Foreskin fibroblast (primary cell): ENCODE measurements at places on chromosomes 7 and 10.

GRCh38 chr7:142168746-142169145, 57.2 kb downstream of the MGAM2 start:
- DNase-seq: no peak

DNA sequence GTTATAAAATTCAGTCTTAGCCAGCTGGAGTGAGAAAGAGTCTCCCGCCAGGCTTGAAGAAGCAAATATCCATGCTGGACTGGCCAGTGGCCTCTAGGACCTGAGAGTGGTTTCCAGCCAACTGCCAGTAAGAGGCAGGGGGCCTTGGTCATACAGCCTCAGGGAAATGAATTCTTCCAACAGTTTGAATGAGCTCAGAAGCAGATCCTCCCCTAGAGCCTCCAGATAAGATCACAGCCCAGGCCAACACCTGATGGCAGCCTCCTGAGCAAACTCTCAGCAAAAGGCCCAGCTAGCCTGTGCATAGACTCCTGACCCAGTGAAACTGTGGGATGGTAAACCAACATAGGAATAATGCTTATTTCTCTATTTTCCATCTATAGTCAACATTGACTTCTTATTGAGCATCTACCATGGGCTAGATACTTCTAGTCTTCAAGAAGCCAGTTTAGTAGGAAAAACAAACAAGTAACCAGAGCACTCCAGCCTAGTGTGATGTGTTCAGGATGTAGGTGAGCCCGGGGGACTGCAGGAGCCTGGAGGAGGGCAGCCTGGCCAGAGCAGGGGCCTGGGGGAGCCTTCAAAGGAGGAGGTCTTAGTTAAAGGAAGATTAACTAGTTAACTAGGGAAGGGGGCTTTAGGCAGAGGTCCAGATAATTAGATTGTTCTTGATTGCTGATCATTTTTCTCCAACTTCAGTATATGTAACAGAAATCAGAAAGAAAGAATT, 115.4 kb upstream of the ADO start:
- no peak for DNase-seq

DNA sequence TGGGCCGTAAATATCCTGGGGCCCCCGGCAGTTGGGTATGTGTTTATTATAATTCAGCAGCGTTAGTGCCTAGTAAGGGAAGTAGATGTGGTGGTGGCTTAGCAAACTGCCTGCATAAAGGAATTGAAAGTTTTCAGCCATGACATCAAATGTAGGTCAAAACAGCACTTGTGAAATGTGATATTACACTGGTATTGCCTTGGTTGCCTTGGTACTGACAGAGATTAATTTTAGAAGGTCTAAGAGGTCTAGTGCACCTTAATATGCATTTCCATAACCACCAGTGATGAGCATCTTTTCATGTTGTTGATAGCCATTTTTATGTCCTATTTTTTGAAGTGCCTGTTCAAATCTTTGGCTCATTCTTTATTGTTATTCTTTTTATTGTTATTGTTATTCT, 50.1 kb downstream of the VWC2 start:
- DNase-seq: no peak

DNA sequence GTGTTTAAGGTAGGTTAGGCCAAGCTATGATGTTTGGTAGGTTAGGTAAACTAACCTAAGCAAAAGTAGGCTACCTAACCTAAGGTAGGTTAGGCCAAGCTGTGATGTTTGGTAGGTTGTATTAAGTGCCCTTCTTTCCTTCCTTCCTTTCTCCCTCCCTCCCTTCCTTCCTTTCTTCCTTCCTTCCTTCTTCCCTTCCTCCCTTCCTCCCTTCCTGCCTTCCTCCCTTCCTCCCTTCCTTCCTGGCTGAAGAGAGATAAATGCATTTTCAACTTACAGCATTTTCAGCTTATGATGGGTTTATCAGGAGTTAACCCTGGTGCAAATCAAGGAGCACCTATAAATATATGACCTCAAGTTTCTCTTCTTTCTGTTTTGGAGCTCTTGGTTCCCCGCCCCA, 56.2 kb downstream of the SND1 start:
- DNase-seq: no peak

GRCh38 chr7:26937939-26938623, 73.7 kb upstream of the SKAP2 start:
- peak; percentile 50 for DNase-seq

GRCh38 chr10:1454428-1454827, 282.9 kb downstream of the ADARB2 start:
- DNase-seq: no peak

DNA sequence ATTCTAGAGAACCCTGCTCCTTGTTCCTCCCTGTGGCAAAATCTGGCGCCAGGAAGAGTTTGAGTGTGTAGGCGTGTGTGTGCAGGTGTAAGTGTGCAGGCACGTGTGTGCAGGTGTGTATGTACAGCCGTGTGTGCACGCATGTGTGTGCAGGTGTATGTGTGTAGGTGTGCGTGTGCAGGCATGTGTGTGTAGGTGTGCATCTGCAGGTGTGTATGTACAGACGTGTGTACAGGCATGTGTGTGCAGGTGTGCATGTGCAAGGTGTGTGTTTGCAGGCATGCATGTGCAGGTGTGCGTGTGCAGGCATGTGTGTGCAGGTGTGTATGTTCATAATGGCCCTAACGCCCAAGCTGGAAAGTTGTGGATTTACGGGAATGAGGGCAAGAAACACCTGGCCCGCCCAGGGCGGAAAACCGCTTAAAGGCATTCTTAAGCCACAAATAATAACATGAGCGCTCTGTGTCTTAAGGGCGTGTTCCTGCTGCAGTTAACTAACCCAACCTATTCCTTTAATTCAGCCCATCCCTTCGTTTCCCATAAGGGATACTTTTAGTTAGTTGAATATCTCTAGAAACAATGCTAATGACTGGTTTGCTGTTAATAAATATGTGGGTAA, 34.1 kb downstream of the KCTD7 start:
- DNase-seq: no peak

- no peak for DNase-seq
Measured at GRCh38 chr10:48184224-48184623, 90.3 kb downstream of the FRMPD2 start.

DNA sequence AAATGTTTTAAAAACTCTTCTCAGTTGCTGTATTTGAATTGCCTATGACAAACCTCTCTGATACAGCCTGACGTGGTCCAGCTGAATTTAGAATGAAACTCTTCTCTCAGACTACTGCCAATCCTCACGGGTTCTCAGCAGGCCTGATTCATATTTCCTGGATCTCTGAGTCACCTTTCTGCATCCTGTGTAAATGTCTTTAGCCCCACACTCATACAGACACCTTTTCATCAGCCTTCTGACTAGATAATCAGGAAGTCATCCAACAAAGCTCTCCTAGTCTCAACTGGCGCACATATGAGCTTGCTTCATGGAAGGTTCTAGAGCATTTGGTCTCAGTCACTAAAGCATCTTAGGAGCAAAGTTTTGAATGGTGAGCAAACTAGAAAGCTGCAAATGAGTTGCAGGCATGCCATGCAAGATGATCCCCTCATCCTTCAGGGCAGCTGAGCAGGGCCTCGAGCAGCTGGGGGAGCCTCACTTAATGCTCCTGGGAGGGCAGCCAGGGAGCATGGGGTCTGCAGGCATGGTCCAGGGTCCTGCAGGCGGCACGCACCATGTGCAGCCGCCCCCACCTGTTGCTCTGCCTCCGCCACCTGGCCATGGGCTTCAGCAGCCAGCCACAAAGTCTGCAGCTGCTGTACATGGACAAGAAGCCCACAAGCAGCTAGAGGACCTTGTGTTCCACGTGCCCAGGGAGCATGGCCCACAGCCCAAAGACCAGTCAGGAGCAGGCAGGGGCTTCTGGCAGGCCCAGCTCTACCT, 182.8 kb downstream of the ARHGAP12 start:
- peak; percentile 94 for DNase-seq

DNA sequence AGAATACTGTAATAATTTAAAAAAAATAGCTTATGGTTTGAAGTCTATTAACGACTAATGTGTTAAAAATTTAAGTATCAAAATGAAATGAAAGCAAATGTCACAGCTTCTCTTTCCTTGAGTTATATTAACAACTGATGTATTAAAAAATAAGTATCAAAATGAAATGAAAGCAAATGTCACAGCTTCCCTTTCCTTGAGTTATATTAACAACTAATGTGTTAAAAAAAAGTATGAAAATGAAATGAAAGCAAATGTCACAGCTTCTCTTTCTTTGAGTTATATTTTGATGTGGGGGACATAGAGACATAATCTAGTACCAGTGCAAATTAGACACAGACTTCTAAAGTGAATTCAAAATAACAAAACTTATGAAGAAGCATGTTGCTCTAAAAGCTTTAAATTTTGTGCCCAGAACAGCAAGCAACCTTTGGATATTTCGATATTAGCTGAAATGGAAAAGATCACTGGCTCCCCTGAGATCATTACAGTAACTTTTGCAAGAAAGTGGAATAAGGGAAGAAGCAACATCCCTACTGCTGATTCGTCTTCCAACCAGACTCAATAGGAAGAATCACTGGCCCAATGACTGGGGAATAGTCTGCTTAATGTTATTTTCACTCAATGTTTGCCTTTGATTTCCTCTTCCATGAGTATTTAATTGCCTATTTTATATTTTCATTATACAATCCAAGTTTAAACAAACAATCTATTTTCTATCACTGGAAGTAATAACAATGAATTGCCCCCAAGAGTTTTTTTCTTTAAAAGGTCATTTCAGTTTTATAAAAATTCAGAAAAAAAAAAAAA, 8.0 kb downstream of the SKAP2 start:
- DNase-seq: no peak

- no peak for DNase-seq
Measured at GRCh38 chr7:9981742-9982349, 991.8 kb upstream of the PHF14 start.

DNA sequence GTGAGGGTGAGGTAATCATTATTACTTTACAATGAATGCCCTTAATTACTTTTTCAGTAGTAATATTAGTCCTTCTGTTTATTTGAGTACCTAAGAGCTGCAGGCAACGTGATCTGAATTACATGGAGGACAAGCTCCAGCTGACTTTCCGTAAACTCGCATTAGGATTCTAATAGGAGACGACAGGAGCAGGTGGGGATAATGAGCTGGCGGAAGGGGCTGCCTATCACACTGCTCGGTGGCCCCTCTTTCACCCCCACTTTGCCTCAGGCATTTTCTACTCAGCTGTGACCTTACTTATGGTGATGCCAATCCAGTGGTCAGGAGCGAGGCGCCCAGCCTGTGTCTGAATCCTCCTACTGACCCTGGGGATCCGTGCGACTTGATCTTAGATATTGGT, at the start of gene C7orf33:
C7orf33 (plus strand) TSS at position 296 of the 400 bp plus-strand sequence. CDS start 160 bp downstream, outside the sequence.
- no peak for DNase-seq

DNA sequence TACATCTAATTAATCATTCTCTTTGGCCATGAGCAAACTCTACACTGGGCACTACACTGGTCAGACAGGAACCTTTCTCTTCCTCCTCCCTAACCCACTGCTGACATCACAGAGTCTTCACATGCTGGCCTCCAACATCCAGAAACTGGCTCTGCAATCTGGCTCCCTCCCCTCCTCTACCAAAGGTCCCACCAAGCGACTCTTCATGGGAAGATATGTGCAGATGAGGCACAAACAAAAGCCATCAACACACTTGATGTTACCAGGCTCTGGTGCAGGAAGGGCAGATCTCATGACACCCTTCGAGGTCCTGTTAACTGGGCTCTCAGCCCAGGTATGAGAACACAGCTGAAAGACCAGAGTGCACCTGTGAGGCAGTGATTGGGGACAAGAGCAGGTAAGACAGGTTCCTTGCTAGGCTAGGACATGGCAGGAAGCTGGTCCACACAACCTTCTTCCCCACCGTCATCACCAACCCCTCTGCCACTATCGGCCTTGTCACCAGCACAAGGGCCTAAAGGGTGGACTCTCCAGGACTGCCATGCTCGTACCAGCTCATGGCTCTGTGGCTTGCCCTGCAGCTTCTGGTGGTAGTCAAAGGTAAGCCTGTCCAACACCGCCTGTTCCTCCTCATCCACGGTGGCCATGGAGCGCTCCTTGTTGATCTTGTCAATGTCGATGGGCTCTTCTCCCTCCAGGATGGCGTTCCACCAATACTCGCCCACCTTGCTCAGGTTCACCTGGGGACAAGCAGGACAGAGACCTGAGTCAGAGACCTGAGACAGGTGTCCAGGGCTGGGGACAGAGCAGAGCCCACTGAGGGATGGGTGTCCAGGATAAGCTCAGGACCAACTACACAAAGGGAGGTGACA, 66.6 kb upstream of the CAMK2B start:
- no peak for DNase-seq

DNA sequence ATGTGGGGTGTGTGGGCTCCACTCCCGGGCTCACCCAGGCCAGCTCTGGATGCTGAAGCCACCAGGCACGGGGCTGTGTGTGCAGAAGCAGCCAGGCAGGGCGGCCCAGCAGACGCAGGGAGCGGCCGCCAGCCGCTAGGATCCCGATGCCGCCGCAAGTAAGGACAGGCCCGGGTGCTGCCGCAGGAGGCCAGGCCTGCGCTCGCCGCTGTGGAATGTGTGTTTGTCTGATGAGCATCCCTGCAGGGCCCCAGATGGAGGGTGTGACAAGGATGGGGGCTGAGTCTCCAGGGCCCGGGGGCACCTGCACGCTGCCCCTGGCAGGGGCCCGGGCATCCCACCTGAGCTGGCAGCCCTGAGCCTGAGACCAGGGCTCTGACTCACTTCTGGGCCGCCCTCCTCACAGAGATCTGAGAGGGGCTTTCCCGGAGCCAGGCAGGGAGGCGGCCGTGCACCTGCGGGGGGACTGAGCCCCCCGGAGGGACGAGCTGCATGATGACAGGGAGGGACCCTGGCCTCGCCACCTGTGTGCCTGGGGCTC, 101.5 kb downstream of the FOXL3 start:
- no peak for DNase-seq
